ENCODE measurements at places on chromosomes 4 and X.

DNA sequence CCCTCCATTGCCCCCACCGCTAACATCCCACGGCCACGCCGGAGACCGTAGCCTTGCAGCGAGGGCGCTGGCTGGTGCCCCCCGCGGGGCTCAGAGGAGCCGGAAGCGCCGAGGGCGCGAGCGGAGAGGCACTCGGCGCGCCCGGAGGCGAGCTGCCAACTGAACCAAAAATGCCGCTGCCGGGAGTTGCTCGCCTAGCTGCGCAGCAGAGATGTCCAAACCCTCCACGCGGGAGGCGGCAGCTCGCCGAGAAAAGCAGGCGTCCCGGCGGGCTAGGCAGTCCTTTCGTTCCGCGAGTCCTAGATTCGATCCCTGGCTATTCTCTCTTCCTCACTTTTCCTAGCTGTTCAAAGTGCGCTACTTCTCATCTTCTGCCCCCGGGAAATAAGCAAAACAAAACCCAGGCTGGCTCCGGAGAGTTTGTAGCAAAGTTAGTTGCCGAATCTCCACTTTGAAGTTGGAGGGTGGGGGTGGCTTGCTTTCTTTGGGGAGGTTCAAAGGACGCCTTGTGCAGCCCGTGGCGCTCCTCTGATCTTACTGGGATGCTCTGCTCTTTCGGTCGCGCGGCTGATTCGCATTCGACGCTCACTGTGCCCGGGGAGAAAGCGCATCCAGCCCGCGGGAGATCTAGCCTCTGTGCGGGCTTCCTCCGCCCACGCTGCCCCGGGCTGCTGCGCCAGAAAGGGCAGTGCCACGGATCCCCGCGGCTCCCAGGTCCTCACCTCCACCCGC lies 723 bp downstream of the NKX6-1 start:
- peak; percentile 29 for DNase-seq

DNA sequence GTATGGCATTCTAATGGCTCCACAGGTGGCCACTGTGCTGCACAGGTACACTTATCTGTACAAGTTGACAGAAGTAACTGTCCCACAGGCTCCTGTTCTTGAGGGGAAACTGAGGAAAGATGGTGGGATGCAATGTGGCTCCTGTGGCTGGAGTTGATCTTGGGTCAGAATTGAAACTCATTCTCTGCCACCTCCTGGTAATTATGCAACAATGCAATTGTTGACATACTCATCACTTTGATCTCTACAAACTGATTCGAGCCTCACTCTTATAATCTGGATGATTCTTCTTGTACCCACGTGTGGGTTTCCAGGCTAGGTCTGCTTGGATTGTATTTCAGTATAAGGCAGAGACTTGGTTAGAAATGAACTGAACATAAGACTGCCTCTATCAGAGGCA lies 148.8 kb downstream of the CCNG2 start:
- DNase-seq: no peak

DNA sequence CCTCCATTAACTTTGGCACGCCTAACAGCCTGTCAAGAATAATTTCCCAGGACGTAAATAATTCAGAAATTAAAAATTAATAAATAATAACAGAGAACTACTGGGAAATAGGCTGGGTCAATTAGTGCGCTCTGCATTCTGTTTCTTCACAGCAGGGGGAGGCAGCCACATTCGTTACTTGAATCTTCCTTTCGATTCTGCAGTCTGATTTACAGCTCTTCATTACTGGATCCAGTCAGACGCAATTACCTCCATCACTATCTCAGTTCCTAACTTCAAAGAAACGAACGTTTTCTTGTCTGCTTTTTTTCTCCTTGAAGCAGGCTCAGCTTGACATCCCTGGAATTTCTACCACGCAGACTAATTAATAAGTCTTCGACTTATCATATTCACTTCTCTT lies 9.0 kb upstream of the RPL34 start:
- DNase-seq: no peak

DNA sequence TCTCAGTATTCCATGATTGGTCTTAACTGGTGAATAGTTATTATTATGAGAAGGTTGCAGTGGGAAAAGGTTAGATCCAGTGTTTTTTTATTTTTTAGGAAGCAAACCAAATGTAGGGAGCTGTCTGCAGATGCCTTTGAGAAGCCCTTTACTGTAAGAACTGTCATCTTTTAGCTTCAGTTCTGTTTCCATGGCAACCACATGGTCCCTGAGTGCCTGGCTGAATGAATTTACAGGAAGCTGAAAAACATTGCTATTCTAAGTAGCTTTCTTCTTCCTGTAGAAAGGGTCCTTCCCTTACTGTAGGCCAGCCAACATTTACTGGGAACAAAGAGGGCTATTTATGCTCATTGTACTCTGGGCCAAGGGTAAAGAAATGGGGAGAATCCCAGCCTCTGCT lies 103.3 kb downstream of the DCLK2 start:
- no peak for DNase-seq

- no peak for DNase-seq
These were observed 5.3 kb downstream of the CSF2RA start for GRCh38 chrX:1273896-1274295.

GRCh38 chr4:141540643-141541042 lies 95.7 kb upstream of the IL15 start:
- DNase-seq: no peak

- DNase-seq: no peak
These were observed 3.3 kb downstream of the SETD7 start for GRCh38 chr4:139552517-139553307.

DNA sequence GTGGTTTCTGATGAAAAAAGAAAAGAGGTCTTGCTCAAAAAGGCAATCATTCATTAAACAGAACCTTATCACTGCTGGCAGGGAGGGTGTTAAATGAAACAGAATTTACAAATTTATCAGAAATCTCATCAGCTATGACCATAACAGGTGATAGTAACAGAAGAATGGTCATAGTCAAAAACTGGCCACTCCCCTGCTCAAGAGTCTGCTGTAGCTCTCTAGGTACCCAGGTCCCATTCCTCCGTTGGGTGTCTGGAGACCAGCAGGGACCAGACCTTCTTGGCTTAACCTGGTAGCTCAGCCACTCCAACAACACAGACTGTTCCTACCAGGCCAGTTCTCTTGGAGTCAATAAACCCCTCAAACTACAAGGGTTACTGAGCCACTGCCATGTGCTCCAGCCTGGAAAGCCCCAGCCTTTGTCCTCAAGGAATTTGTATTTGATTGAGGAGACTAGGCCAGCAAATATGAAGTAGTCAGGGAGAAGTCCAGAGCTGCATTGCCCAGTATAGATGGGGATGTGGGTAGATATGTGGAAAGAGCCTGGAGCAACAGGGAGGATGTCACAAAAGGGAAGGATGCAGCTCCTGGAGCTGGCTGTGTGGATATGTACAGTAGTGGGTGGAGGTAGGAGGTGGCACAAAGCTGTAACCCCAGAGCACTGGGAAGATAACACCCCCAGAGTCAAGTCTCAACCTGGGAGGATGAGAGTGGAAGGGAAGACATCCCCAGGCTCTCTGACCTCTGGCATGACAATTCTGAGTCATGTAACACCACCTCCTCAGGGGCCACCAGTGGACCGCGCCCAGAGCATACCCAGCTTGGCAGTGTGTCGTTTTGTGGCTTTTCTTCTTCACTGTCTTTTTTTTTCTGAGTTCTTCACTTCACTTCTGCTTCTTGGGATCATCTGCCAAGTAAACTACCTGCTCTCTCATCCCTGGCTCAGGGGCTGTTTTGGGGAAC lies 21.9 kb downstream of the RASL11B start:
- DNase-seq: no peak

GRCh38 chr4:61782133-61782532 lies 582.0 kb downstream of the ADGRL3 start:
- DNase-seq: no peak

GRCh38 chrX:154308108-154308946 lies 12.7 kb downstream of the TKTL1 start:
- DNase-seq: no peak
